Naive B cell (primary cell): ENCODE measurements at places on chromosomes 5 and 9.

GRCh38 chr5:89560696-89561095 lies 677.7 kb upstream of the MEF2C start:
- no peak for DNase-seq

GRCh38 chr9:110340306-110340705 lies 2.6 kb upstream of the TXNDC8 start:
- DNase-seq, result no peak

DNA sequence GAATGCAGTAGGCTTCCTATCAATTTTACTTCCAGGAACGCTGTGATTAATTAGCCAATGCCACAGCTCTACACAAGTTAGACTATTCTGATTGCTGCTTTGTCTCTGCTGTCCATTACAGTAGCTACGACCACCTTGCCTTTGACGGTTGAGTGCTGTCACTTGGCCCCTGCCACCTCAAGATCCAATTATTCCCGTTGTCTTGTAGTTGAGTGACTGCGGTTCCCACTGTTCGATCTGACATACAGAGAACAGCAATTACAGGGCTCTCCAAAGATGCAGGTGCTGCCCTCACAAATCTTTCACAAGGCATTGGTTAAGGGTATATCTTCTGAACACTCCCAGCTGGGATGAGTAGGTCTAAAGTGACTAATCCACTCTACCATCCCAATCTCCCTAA lies 393.4 kb upstream of the KIF2A start:
- no peak for DNase-seq

GRCh38 chr5:139746691-139747582 lies 48.7 kb upstream of the PSD2 start:
- peak; percentile 96 for DNase-seq

GRCh38 chr5:132224716-132225115 lies 2.9 kb downstream of the P4HA2 start:
- DNase-seq, result no peak

DNA sequence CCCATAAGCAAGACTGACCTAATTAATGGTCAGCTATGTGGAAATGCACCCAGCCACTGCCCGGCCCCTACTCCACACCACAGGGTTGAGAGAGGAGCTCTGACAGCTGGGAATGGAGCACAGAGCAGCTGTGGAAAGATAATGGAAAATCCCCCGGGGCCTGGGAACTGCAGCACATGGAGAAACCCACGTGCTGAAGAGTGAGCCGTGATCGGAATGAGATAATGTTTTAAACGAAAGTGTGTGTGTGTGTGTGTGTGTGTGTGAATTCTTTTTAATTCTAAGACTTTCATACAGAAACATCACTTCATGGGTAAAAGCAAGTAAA lies 13.1 kb upstream of the SLC12A7 start:
- no peak for DNase-seq

DNA sequence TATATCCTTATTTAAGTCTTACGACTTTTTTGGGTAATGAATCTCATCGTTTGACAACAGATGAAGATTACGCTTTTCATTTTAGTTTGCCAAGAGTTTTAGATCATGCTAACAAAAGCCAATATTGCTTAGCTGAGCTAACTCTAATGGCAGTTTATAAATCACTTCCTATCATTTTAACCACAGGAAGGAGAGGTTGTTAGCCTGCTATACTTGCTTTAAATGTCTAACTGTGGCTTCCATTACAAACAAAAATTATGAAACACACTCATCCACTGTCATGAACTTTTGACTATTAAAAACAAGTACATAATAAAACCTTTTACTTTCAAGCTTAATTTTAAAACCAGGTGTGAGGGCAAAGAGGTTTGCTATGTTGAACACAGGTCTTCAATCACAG lies 53.7 kb upstream of the ANKH start:
- DNase-seq, result no peak

DNA sequence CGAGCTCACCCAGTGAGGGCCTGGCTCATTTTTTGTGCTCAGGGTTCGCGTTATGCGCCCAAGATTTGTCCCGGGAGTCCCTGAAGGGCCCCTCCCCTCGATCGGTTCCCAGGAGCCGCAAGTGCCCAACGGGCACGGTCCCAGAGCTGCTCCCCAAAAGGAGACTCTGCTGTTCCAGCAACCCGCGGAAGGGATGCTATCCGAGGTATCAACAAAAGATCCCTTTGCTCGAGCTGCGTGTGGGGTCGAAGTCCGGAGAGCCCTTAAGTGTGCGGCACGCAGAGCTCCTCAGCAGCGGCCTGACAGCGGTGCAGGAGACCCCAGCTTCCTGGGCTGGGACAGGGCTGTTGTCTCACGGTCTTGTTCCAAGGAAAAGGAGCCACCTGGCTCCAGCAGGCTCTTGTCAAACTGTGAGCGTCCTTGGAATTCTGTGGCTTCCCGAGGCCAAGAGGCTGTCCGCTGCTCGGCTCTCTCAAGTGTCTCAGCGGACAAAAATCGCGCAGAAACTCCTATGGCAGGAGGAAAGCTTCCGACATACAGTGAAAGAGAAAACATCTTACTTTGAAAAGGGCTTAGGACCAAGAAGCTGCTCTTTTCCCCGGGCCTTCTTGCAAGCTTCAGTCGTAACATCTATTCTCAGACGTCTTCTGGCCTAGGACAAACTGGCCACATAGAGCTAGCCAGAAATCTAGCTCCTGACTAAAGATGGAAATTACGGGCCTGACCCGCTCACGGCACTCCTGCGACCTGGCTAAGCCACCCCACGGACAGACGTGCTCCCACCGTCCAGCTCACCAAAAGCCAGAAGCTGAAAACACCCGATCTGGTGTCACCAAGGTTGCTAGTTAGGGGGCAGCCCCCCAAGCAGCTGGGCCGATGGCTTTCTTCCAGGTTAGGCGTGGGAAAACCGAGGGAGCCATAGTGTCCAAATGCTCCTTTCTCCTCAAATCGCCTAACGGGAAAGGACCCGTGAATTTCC lies 2.6 kb upstream of the FOXB2 start:
- no peak for DNase-seq

- no peak for DNase-seq
Measured at GRCh38 chr5:74491586-74491985, 148.9 kb downstream of the ENC1 start.

DNA sequence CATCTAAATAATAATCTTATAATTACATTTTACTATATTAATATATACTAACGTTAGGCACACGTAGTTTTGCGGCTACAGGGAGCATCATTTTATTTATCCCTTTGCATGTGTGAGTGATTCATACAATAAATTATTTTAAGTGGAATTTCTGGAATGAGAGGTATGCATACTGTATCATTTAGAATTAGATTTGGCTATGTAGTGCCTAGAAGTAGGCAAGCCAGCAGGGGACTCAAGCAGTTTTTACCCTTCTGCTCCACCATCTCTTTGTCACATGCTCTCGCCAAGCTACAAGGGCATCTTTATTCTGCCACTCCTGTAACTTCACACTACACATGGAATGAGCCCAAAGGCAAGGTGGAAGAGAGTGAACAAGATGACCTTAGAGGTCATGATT lies 60.8 kb downstream of the MEGF10 start:
- DNase-seq, result no peak

DNA sequence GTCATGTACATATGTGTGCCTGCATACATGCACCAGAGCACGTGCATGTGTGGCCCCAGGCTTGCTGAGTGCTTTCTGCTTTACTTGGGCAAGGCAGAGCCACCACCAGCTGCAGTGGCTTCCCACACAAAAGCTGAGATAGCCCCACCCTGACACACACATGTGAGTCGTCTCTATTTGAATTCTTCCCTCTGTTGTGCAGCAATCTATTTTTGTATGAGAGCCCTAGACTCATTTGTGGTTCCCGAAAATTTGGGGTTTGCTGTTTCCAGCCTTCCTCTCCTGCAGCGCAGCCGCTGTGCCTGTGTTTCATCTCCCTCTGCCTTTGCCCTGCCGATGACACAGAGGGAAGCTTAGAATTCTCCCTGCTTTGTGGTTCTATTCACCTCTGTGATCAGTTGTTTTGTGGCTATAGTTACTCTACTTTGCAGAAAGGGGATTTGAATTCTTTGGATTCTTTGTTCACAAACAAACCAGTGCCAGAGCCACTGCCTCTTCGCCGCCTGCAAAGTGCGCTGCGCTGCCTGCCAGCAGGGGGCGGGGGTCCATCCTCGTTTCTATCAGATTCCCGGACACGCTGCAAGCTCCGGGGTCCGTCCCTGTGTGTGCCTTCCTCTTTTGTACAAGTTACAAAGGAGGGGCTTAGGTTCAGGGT lies 95.8 kb upstream of the DAP start:
- no peak for DNase-seq

DNA sequence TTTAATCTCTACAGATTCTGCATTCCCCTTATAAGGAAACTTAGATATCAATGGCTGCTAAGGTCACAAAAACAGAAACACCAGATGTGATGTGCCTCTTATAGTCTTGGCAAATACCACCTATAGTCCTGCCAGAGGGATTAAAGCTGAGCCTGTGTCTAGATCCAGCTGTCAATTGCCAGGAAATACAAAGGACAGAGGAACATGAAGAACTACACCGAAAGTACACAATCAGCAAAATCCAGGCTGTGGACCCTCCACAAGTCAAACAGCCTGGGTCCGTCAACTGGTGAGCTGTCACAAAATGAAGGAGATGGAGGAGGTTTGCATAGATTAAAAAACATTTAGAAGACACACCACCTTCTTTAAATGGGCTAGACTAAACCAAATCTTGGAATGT lies 85.4 kb downstream of the KLF4 start:
- no peak for DNase-seq

GRCh38 chr5:133801955-133802751 lies 166.3 kb downstream of the C5orf15 start:
- DNase-seq, result no peak

GRCh38 chr5:92002721-92003274 lies 619.7 kb upstream of the ARRDC3 start:
- no peak for DNase-seq

- peak; percentile 66 for DNase-seq
Measured at GRCh38 chr5:56565644-56566043, 249.7 kb upstream of the MAP3K1 start.

DNA sequence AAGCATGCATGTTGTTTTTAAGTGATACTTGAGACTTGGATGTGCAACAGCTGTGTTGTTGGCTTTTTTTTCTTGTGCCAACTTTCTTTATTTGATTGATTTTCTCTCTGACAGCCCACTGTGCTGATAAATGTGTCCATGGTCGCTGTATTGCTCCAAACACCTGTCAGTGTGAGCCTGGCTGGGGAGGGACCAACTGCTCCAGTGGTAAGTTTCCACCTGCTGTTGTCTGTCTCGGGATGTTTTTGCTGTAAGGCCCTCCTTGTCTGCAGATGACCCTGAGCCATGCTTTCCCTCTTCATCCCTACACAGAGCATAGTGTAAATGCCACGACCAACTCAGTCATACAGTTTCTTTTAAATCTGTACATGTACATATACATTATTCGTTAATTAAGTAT lies 79.2 kb downstream of the MEGF10 start:
- DNase-seq, result no peak

- no peak for DNase-seq
Measured at GRCh38 chr5:66958980-66959641, 237.5 kb downstream of the CD180 start.

GRCh38 chr9:108033976-108034964 lies 544.7 kb upstream of the KLF4 start:
- DNase-seq, result no peak

DNA sequence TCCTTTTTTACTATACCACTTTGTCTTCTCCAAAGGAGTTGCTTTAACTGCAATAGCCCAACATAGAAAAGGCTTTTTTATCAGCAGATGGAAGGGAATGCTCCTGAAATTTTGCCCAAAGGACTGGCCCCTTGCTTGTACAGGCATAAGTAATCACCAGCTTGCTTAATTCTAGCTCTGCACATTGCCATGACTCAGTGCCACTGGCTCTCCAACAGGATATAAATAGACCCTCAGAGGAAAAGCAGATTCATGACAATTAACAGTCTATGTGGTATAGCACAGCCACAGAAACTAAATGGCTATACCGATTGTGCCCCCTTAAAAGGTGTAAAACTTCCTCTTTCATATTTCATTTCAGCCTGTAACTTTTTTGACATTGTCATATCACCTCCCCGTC lies 227.0 kb downstream of the ZNF608 start:
- peak; percentile 14 for DNase-seq

DNA sequence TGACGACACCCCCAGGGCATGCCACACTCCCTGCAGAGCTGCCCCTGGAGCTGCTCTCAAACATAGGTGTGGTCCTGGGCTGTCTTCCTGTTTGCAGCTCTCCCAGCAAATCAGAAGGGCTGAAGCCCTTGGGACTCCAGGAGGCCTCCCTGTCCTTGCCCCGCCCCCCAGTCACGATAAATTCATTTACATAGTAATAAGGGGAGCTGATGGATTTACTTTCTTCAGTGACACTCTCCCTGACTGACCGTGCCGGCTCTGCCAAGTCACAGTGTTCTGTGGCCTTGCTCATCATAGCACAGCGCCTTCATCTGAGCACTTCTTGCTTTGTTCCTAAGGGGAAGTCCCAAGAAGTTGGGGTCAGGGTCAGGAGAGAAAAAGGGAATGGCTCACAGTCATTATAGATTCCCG lies 121.4 kb downstream of the ENC1 start:
- DNase-seq, result no peak

DNA sequence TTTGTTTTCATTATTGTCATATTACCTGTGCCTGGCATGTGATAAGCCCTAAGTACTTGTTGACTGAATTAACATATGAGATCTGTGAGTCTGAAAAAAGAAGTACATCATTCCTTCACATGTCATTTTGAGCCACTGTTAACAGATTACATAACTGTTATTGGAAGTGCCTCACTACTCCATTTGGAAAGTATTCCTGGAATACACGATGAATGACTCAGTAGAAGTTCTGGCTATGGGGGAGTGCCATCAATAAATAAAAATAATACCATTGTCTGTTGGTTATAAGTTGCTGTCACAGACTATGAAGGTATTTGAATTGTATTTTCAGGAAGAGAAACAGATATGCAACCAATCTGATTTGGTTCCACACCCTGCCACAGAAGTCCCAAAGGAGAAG lies 12.9 kb downstream of the NIPSNAP3B start:
- no peak for DNase-seq

DNA sequence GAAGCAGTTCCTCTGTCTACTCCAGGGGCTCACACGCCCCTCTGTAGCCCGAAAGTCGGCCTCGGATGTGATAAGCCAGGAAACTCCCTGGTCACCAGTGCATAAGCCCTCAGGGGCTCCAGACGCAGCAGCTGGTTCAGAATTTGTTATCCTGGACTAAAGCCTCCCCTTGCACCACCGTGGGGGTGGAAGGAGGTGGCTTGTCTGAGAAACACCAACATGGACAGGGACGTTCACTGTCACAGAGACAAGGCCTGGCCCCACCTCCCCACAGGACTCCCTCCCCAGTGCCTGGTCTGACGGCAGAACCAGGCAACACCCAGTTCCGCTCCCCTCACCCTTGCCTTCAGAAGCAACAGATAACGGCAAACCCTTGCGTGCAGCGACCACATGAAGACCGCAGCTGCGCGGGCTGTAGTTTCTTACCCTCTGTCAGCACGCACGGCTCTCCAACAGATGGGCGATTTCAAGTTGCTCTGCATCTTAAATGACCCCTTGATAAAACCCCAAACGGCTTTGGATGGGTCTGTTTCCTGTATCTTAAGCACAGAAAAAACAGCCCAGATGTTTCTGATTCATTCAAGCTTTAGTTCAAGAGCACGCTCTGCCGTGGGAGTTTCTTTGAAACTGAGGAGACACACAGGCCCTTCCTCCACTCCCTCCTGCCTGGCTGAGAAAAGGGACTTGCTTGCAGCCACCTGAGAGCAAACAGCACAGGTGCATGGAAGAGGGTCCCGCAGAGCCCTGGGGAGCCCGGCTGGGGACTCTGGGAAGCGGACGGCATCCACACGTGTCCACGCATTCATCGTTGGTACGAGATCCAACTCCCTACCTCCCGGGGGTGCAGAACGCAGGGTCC lies 44.7 kb upstream of the NKD2 start:
- DNase-seq, result peak; percentile 50
